A549 treated with GW870086 at 1 μM for 4 hours (cell line): ENCODE measurements at places on chromosomes 3 and 15. TPM values are rescaled to one million over a fixed set of nuclear protein-coding genes. Genes with fewer than 3 reads are reported as not detected.

The PCLAF gene
- total RNA-seq: 128 to 247 TPM (median 163 TPM) in 5 replicates

The CP gene
- 4.6 to 7.4 TPM (median 6.4 TPM) in 5 replicates for total RNA-seq

The SGO1 gene
- 13.6 to 18.3 TPM (median 15.5 TPM) in 5 replicates for total RNA-seq

The SLC2A2 gene
- not detected in 5 replicates for total RNA-seq

The ROBO2 gene
- total RNA-seq: not detected in 5 replicates

The ZIC1 gene
- 0.38 TPM in 1 of 5 replicates, not detected in the others for total RNA-seq

The FBXL22 gene
- 0.09 to 0.33 TPM (median 0.17 TPM) in 5 replicates for total RNA-seq

The GOLGA6D gene
- 0.05 to 0.09 TPM in 2 of 5 replicates, not detected in the others for total RNA-seq

The MKRN2OS gene
- not detected in 5 replicates for total RNA-seq

The GOLGA8T gene
- total RNA-seq: 0.86 to 2.2 TPM (median 1.9 TPM) in 5 replicates

The P2RY13 gene
- total RNA-seq: not detected in 5 replicates

The POPDC2 gene
- total RNA-seq: 0.09 to 0.79 TPM (median 0.21 TPM) in 5 replicates

The LRRC2 gene
- total RNA-seq: not detected in 5 replicates

The SPINT1 gene
- 0.67 to 1.4 TPM (median 0.78 TPM) in 5 replicates for total RNA-seq

The UNC13C gene
- not detected in 5 replicates for total RNA-seq

The SPINK8 gene
- total RNA-seq: not detected in 5 replicates

The CTXN2 gene
- 0.05 TPM in 1 of 5 replicates, not detected in the others for total RNA-seq

The MCF2L2 gene
- 0.07 to 0.55 TPM (median 0.13 TPM) in 4 of 5 replicates, not detected in the other for total RNA-seq

The IGDCC3 gene
- 0.09 to 0.23 TPM (median 0.16 TPM) in 5 replicates for total RNA-seq

The GPR176 gene
- 8.2 to 11.7 TPM (median 10.1 TPM) in 5 replicates for total RNA-seq

The LXN gene
- total RNA-seq: 57.0 to 72.7 TPM (median 60.2 TPM) in 5 replicates

The TBCCD1 gene
- total RNA-seq: 5.9 to 6.9 TPM (median 6.8 TPM) in 5 replicates

The FMN1 gene
- total RNA-seq: 0.23 to 0.70 TPM (median 0.28 TPM) in 5 replicates

The NOX5 gene
- 0.14 to 0.37 TPM (median 0.22 TPM) in 5 replicates for total RNA-seq

The MESP2 gene
- 0.30 to 0.47 TPM (median 0.41 TPM) in 5 replicates for total RNA-seq

The ARID3B gene
- total RNA-seq: 2.0 to 3.7 TPM (median 3.0 TPM) in 5 replicates

The KLHL6 gene
- 0.02 TPM in 1 of 5 replicates, not detected in the others for total RNA-seq

The ZBTB47 gene
- 4.6 to 6.6 TPM (median 5.7 TPM) in 5 replicates for total RNA-seq
